ENCODE measurements at places on chromosomes 1 and 21.

DNA sequence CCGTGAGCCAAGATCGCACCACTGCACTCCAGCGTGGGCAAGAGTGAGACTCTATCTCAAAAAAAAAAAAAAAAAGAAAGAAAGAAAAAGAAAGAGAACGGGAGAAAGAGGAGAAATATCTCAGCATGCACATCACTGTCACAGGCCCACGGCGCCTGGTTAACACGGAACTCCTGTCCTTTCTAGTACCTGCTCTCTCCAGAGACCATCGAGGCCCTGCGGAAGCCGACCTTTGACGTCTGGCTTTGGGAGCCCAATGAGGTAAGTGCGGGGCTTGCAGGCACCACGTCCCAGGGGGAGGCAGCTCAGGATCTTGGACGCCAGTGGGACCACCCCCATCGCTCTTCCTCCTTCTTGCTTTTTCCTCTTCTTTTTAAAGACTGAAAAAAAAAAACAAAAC is 100.4 kb downstream of the PDE9A start:
- DNase-seq, result no peak

DNA sequence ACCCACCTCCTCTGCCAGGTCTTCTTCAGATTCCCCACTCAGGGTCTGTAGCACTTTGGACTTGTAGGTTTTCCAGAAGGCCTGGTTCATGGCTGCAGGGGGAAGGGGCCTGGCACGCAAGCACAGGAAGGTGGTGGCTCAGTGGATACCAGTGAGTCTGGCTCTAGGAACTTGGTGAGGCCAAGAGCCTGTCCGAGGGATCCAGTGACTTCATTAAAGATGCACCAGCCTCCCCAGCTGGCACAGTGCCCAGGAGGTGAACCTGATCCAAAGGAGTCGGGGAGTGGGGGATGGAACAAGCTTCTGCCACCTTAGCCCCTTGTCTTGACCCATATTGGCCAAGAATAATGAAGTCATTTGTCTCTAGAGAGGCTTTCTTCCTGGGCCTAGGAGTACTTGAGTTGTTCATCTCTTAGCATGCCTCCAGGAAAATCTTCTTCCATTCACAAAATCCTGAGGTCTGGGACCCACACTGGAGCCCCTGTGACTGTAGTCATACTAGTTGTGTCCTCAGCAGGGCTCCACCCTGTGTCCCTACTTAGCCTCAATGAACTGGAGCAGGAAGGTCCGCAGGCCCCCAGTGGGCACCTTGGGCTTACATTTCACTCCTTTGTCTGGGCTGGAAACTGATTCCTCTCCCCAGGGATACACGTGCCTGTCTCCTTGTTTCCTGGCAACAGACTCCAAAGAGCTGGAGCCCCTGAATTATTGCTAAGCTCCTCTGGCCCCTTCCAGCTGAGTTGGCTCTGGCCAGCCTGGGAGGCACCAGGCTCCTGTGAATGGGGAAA is at the start of gene C1orf232:
C1orf232 (minus strand) TSS at position 554 of the 788 bp plus-strand sequence; CDS start at position 90, 464 bp downstream.
- no peak for DNase-seq

GRCh38 chr21:36465478-36465877 is 14.4 kb downstream of the CLDN14 start:
- no peak for DNase-seq

- DNase-seq, result no peak
Measured at GRCh38 chr1:49136738-49137251, 360.1 kb upstream of the BEND5 start.

GRCh38 chr1:223747838-223748335 is 35.5 kb downstream of the CAPN2 start:
- no peak for DNase-seq

DNA sequence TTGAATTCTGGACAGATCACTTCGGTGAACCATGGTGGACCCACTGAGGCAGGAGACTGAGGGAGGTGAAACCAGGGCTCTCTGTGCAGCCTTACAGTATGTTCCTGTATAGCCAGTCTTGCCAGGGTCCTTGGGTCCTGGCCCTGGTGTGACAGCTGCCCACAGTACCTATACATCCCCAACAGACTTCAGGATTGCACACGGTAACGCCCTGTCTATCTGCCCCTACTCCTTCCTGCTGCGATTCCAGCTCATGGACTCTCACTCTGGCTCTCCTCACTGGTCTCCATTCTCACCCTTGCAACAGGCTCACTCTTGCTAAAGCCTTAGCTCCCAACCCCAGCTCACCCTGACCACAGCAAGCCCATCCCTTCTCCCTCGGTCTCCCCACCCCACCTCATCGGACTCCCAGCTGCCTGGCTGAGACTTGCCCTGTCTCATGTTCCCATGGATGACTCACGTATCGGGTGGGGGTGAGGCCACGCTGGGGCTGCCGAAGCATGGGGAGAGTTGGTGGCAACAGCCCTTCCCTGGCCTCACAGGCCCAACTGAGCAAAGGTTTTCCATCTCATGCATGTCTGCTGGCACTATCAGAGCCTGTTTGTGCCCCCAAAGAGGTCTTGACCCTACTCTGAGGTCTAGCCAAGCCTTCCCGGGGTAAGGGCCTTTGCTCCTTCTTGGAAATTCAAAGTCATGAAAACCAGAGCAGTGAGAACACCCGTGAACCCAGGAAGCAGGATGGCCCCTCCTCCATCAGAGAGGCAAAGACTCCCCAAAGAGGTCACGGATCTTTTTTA is 7.1 kb downstream of the PHLDA3 start:
- DNase-seq, result no peak

- DNase-seq, result no peak
Measured at GRCh38 chr1:212512816-212513559, 80.3 kb downstream of the NENF start.

- no peak for DNase-seq
Measured at GRCh38 chr1:69836971-69837636, 269.4 kb downstream of the LRRC7 start.

- no peak for DNase-seq
Measured at GRCh38 chr1:210915890-210916507, 217.9 kb downstream of the KCNH1 start.

DNA sequence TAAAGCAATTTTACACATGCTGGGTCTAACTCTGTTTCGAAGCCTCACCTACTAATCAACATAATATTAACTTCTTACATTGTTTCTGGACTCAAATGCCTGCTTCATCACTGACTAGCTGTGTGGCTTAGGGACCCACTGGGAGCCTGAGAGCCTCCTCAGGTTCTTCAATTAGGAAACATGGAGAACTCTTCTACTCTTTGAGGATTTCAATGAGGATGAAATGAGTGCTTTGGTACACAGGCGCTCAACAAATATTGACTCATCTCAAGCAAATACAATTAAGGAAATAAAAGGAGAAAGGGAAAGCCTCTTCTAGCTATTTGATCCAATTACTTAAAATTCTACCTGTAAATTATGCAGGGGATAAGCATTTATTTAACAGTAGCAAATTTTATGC is 84.4 kb upstream of the JAK1 start:
- no peak for DNase-seq

- no peak for DNase-seq
Measured at GRCh38 chr21:44784810-44785209, 16.8 kb downstream of the UBE2G2 start.

DNA sequence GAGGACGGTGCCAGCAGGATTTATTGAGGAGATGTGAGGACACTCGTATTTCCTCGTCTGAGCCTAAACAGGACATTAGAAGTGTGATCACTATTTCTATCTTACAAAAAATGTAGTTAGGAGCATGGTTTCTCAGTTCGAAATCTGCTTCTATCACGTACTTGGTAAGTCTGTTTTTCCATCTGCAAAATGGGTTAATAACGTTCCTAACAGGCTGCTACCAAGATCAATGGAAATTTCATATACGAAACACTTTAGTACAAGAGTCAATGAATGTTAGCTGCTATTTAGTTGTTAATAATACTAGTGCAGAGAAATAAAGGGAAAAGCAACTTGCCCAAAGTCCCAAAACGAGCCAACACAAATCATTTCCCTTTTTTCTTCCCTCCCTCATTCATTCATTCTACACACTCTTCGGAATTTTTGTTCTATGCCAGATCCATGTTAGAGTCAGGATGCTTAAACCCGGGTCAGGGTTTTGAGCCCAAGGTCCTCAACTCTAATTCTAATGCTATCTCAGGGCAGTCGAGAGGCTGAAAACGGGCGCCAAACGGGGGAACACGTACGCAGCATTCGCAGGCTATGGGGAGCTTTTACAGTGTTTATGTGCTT is 608 bp downstream of the SNRNP40 start:
- DNase-seq, result no peak

GRCh38 chr21:45091550-45092322 is 17.4 kb downstream of the ADARB1 start:
- DNase-seq, result no peak

DNA sequence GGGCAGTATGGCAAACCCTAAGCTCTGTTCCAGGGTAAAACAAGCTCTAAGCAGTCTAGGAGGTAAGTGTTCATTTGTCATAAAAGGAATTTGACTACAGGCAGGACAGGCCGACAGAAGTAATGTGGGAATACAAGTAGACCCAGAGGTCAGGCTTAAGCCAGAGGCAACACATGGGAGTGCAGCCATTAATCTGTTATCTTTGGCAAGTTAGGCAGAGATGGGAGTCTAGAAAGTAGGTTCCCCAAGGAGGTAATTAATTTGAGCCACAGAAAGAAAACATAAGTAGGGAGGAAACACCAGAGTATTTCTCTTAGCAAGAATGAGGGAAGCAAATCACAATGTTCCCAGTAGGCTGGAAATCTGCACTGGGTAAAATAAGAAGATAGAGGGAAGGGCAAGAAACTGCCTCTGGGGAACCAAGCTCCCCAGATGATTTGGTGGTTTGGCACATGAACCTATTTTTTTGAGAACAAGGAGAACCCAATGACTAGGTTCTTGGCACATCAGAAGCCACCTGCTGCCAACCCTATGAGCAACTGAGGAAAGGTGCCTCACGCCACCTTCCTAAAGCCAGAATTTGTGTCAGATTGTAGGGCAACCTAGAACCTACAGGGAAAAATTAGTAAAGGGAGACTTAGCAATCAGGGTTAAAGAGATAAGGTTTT is 636.4 kb upstream of the PLXNA2 start:
- DNase-seq, result no peak

DNA sequence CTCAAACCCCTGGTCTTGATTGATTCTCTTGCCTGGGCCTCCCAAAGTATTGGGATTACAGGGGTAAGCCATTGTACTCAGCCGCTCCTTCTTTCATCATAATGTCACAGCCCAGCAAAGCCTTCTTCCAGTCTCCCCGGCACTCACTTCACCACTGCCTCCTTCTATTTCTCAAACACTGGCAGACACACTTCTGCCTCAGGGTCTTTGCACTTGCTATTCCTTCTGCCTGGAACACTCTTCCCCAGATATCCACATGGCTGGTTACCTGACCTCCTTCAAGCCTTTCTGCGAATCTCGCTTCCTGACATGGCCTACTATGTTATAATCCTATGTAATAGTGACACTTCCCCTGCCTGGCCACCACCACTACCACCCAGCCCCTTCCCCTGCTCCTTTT is 7.2 kb upstream of the SLC9A1 start:
- DNase-seq, result no peak

GRCh38 chr1:44059664-44060355 is 28.5 kb upstream of the SLC6A9 start:
- DNase-seq, result no peak

- DNase-seq, result no peak
Measured at GRCh38 chr1:38786040-38786436, 73.5 kb downstream of the RRAGC start.

- DNase-seq, result no peak
Measured at GRCh38 chr1:212608959-212609700, 569 bp downstream of the ATF3 start.

- DNase-seq, result no peak
Measured at GRCh38 chr1:183073320-183073719, 50.1 kb downstream of the LAMC1 start.

GRCh38 chr1:94949681-94950661 is 23.1 kb upstream of the CNN3 start:
- DNase-seq, result no peak

DNA sequence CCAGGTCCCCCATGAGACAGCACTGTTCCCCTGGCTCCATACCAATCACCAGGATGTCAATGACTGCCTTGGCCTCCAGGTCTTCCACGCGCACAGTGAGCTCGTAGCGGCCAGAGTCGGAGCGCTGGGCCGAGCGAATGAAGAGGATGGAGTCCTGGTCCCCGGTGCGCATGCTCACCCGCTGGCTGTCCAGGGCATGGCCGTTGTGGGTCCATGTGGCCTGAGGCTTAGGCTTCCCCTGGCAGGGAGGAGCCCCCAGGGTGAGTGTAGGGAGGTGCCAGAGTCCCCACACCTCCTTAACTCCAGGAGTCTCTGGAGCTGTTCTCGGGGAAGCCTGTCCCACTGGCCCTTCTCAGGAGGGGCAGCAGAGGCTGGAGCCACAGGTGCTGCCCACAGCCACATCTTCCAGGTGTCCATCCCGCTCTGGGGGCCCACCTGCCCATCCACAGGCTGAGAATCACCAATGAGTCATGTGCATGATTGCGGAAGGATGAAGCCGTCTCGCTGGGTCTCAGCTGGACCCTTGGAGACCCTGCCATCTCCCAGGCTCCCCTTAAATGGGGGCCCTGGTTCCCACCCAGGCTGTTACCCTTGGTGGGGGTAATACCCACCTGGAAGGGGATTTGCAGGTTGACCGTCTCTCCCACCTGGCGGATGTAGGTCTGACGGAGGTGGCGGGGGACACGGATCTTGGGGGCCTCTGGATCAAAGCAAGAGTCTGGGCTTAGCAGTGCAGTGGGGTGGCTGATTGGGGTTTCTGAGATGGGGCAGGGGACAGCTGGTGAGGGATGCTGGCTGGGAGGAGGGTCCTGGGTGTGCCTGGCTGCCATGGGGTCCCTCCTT is 4.1 kb downstream of the MYBPH start:
- no peak for DNase-seq

DNA sequence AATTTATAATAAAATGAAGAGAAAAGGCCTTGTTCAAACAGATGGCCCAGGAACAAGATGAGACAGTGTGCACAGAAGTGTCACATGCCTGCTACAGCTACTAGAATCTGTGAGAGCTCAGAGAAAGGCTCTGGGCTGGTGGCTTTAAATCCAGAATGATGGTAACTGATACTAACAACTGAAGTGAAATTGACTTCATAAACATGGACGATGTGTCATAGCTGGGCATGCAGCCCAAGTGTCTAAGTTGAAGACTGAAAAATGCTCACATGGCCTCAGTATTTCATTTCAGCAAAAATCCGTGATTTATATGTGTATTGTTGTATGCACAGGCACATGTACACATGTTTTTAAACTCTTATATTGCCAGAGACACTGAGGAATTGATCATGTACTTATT is 208.3 kb upstream of the RUNX1 start:
- no peak for DNase-seq

- DNase-seq, result no peak
Measured at GRCh38 chr1:246364415-246364941, 142.6 kb downstream of the SMYD3 start.

GRCh38 chr1:5742032-5742431 is 250.2 kb downstream of the NPHP4 start:
- no peak for DNase-seq

DNA sequence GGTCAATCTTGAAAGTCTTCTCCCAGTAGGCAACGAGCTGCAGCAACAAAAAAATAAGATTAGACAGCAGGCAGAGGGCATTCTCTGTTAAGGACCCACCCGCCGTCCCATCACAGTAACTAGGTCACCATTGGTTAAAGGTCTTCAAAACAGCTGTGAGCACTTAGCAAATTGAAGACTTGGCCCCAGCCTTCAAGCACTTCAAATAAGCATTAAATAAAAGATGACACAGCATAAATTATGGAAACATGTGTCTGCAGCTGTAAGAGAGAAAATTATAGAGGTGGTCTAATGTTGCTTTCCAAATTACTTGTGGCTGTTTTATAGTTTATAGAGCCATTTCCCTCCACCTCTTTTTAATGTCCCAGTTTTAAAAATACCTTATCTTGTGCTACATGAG is 61.2 kb downstream of the VANGL1 start:
- DNase-seq, result no peak

- no peak for DNase-seq
Measured at GRCh38 chr1:109316506-109316905, 9.7 kb upstream of the MYBPHL start.
